HT-29 (cell line): ENCODE measurements at places on chromosomes 2 and 18.

- DNase-seq: no peak
These were observed 186.4 kb upstream of the SLC39A10 start for GRCh38 chr2:195470622-195471021.

- DNase-seq: peak; percentile 47
These were observed 158.3 kb upstream of the NDUFV2 start for GRCh38 chr18:8943900-8944870.

DNA sequence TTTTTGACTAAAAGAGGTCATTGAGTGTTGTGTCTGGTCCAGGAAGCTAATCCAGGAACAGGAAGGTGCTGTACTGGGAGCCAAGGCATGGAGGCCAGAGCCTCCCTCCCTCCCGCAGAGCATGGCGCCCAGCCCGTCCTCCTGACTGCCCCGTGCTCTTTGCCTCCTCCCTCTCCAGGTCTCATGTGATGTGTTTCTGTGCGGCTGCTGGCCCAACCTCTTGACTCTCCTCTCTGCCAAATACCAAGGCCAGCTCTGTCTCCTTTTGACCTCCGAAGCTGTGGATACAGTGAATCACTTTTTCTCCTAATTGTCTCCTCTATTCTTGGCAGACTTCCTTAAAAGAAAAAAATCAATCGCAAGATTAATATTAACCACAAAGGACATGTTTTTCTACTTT lies 284.1 kb downstream of the PHLPP1 start:
- DNase-seq: no peak

DNA sequence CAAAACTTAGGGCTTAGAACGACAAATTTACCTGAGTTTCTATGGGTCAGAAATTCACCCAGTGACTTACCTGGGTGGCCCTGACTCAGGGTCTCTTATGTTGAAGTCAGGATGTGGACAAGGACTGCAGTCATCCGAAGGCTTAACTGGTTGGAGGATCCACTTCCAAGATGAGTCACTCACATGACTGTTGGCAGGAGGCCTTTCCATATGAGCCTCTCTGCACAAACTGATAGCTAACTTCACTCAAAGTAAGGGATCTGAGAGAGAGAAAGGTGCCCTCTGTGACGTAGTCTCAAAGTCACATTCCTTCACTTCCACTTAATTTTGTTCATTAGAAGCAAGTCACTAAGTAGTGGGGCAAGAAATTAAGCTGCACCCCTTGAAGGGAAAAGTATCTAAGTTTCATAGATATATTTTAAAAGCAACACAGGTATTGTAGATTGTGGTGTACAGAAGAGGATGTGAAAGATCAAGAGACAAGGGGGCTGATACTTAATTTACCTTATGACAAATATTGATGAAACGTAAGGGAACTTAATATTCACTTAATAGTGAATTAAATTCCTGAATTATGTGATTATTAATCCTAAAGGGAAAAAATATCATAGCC lies 48.4 kb downstream of the TANK start:
- DNase-seq: no peak
